ENCODE measurements at places on chromosomes 1 and 21.

GRCh38 chr21:15539376-15539775, 190.4 kb upstream of the USP25 start:
- H3K27ac ChIP-seq = no peak overlapping the region
- no peaks in the 10 kb centered on the region for H3K4me1 ChIP-seq
- H3K27me3 ChIP-seq = peaks cover 8% of the 10 kb centered on the region
- H3K4me3 ChIP-seq = no peak overlapping the region
- no peak for DNase-seq
- H3K36me3 ChIP-seq = no peaks in the 10 kb centered on the region

- H3K36me3 ChIP-seq = no peaks in the 10 kb centered on the region
- no peaks in the 10 kb centered on the region for H3K27me3 ChIP-seq
- no peaks in the 10 kb centered on the region for H3K4me1 ChIP-seq
- no peak overlapping the region for H3K4me3 ChIP-seq
These were observed 281.6 kb downstream of the BRINP3 start for GRCh38 chr1:190196020-190196419.

DNA sequence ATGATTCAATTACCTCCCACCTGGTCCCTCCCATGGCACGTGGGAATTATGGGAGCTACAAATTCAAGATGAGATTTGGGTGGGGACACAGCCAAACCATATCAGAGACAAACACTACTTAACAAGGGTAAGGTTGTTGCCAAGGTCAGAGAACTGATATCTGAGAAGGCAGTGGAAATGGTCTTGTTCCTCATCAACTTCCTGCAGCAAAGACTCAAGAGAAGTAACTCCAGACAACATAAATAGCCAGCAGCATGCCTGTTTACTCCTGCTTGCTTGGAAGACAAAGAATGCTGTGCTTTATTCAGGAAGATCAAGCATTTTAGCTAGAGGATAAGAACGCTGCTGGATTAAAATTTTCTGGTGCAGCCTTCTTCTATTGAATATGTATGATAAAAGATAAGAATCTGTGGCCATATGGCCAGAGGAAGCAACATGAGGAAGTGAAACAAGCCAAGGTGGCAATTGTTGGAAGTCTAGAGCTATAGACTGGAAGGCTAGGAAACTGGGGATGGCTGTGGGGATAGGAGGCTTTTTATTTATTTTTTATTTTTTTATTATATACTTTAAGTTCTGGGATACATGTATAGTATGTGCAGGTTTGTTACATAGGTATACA, 36.4 kb downstream of the DDAH1 start:
- no peak overlapping the region for H3K27ac ChIP-seq
- no peaks in the 10 kb centered on the region for H3K27me3 ChIP-seq
- no peak overlapping the region for H3K4me3 ChIP-seq
- no peaks in the 10 kb centered on the region for H3K4me1 ChIP-seq
- DNase-seq = no peak

- H3K4me3 ChIP-seq = no peak overlapping the region
- peaks cover 20% of the 10 kb centered on the region for H3K4me1 ChIP-seq
- H3K27ac ChIP-seq = no peak overlapping the region
- H3K27me3 ChIP-seq = no peaks in the 10 kb centered on the region
- DNase-seq = no peak
- H3K36me3 ChIP-seq = no peaks in the 10 kb centered on the region
These were observed 648.5 kb downstream of the LMO4 start for GRCh38 chr1:87977145-87977544.

DNA sequence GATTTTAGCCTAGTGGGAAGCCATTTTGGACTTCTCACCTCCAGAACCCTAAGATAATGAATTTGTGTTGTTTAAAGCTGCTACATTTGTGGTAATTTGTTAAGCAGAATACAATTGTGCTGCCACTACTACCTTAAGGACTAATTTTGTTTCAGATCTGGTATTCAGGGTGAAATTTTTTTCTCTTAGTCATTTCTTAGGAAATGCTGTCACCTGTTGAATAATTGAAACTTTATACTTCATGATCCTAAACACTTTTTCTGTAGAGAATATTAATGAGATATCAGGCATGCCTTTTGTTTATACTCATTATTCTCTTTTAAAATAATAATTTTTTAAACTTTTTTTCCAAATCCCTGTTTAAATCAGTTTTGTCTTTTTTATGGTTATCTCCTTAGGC, 246.8 kb downstream of the TGFB2 start:
- H3K36me3 ChIP-seq = no peaks in the 10 kb centered on the region
- H3K27me3 ChIP-seq = no peaks in the 10 kb centered on the region
- no peak overlapping the region for H3K4me3 ChIP-seq
- H3K27ac ChIP-seq = no peak overlapping the region

GRCh38 chr1:194710671-194711070, 1524.3 kb upstream of the B3GALT2 start:
- H3K4me3 ChIP-seq = no peak overlapping the region
- no peak for DNase-seq
- H3K27me3 ChIP-seq = no peaks in the 10 kb centered on the region
- no peaks in the 10 kb centered on the region for H3K4me1 ChIP-seq
- H3K36me3 ChIP-seq = no peaks in the 10 kb centered on the region
